Lung microvascular endothelial cell (primary cell): ENCODE measurements at places on chromosomes 5 and 9. TPM values are rescaled to one million over a fixed set of nuclear protein-coding genes. Genes with fewer than 3 reads are reported as not detected.

The PCDHB3 gene
- 0.22 and 0.60 TPM in 2 replicates for total RNA-seq

The GFI1B gene
- not detected in 2 replicates for total RNA-seq

The PRLR gene
- not detected in 2 replicates for total RNA-seq

The BTNL9 gene
- under 0.01 TPM in 2 replicates for total RNA-seq

The STOM gene
- 226 and 509 TPM in 2 replicates for total RNA-seq

The PRDM9 gene
- not detected in 2 replicates for total RNA-seq

The SLC22A4 gene
- total RNA-seq: 2.4 and 4.4 TPM in 2 replicates

The SLC36A2 gene
- not detected in 2 replicates for total RNA-seq

The SLC25A48 gene
- total RNA-seq: not detected in 2 replicates

The ERAP2 gene
- 31.2 and 56.9 TPM in 2 replicates for total RNA-seq

The HABP4 gene
- 5.7 and 6.9 TPM in 2 replicates for total RNA-seq

The STK32A gene
- under 0.01 and 0.44 TPM in 2 replicates for total RNA-seq

The GAPT gene
- total RNA-seq: not detected in 2 replicates

The RNF44 gene
- total RNA-seq: 2.4 and 5.6 TPM in 2 replicates

The NUTM2F gene
- not detected in 2 replicates for total RNA-seq

The PRR7 gene
- total RNA-seq: 1.2 and 2.2 TPM in 2 replicates

The MAMDC2 gene
- 0.79 and 2.6 TPM in 2 replicates for total RNA-seq

The SMIM33 gene
- under 0.01 TPM in 1 of 2 replicates, not detected in the other for total RNA-seq

The CNOT6 gene
- total RNA-seq: 14.4 and 15.1 TPM in 2 replicates

The VCAN gene
- total RNA-seq: 0.60 and 1.1 TPM in 2 replicates

The UBE2QL1 gene
- under 0.01 and 0.20 TPM in 2 replicates for total RNA-seq

The FCN2 gene
- not detected in 2 replicates for total RNA-seq

The C9orf153 gene
- under 0.01 TPM in 1 of 2 replicates, not detected in the other for total RNA-seq

The SHC3 gene
- total RNA-seq: 0.20 and 0.22 TPM in 2 replicates

The RGMB gene
- total RNA-seq: 6.3 and 7.0 TPM in 2 replicates

The CER1 gene
- not detected in 2 replicates for total RNA-seq

The CTSV gene
- total RNA-seq: 0.20 and 1.1 TPM in 2 replicates

The FNIP1 gene
- total RNA-seq: 22.0 and 31.0 TPM in 2 replicates

The B4GALT1 gene
- 12.4 and 13.1 TPM in 2 replicates for total RNA-seq

The SPATA31A3 gene
- total RNA-seq: not detected in 2 replicates

The PRELID2 gene
- total RNA-seq: 18.7 and 24.4 TPM in 2 replicates

The BRINP1 gene
- total RNA-seq: under 0.01 and 0.22 TPM in 2 replicates
